Endothelial cell of umbilical vein (primary cell): ENCODE measurements at places on chromosomes 3 and 15. TPM values are rescaled to one million over a fixed set of nuclear protein-coding genes. Genes with fewer than 3 reads are reported as not detected.

The MITF gene
- total RNA-seq: 2.5 and 3.9 TPM in 2 replicates

The CHST14 gene
- total RNA-seq: 45.9 and 49.2 TPM in 2 replicates

The MYL3 gene
- total RNA-seq: not detected in 2 replicates

The CLEC3B gene
- not detected in 2 replicates for total RNA-seq

The ZNF35 gene
- total RNA-seq: 9.1 and 11.3 TPM in 2 replicates

The LRRC34 gene
- 2.4 and 2.5 TPM in 2 replicates for total RNA-seq

The CCDC191 gene
- 3.8 and 4.9 TPM in 2 replicates for total RNA-seq

The CCR2 gene
- total RNA-seq: not detected in 2 replicates

The FAM43A gene
- total RNA-seq: 246 and 307 TPM in 2 replicates

The GP9 gene
- total RNA-seq: not detected in 2 replicates

The ZPLD1 gene
- total RNA-seq: not detected in 2 replicates

The POMGNT2 gene
- 6.4 and 9.1 TPM in 2 replicates for total RNA-seq

The SMCO1 gene
- not detected in 2 replicates for total RNA-seq
